ENCODE measurements at places on chromosomes 3 and 15.

- no peak for DNase-seq
These were observed 94.7 kb downstream of the LRIG1 start for GRCh38 chr3:66406163-66406562.

GRCh38 chr15:90553248-90553745, 23.6 kb downstream of the CRTC3 start:
- DNase-seq, result no peak

GRCh38 chr15:70763950-70764730, 782 bp upstream of the UACA start:
- no peak for DNase-seq

DNA sequence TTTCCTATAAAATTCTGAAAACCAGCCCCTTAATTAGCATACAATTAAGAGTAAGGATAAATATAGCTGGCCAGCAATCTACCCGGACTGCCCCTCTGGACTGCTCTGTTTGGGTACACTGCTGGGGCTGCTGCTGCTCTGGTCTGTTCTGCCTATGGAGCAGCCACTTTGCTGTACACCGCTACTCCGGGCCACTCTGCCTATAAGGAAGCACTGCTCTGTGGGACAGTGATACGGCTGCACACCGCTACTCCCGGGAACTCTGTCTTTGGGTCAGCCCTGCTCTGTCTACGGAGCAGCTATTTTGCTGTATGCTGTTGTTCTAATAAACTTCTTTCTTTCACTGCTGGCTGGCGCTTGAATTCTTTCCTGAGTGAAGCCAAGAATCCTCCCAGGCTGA, 316.5 kb upstream of the PLSCR5 start:
- DNase-seq, result no peak

All from HL-60 (cell line).